ENCODE measurements at places on chromosomes 5 and 9.

- no peak for DNase-seq
These were observed 94.3 kb upstream of the STK32A start for GRCh38 chr5:147140558-147140957.

GRCh38 chr5:59061377-59061776, 478.5 kb downstream of the RAB3C start:
- DNase-seq: no peak

DNA sequence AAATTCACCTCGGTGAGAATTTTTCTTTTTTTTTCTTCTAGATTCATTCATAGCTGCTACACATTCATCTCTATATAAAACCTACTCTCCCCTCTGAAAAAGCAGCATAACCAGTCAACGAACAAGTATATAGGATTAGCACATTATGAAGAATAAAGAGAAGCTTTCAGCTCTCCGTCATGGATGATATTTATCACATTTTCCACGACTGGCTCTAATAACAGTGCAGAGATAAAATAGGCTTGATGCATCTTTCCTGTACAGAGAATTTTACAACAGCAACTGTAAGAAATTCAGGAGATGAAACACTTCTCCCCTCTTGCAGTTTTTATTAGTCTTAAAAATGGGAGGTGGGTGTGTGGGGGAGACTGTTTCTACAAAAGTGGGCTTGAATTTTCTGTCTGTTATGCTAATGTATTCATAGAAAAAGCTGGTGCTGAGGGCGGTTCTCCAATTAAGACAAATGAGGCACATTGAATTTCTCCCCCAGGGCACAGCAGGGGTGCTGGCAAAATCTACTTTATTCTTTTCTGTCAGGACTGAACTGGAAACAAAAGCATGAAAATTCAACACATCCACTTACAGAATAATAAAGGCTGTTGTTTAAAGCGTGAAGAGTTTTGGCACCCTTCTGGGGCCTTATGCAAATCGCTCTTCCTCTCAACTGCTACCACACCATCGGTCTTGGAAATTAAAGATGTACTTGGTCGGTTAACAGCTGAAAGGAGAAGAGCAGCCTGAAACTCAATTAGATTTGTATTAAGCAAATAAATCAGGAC, 233.9 kb upstream of the ZNF608 start:
- no peak for DNase-seq

- DNase-seq: peak; percentile 72
These were observed 35.5 kb upstream of the ADAMTSL1 start for GRCh38 chr9:18438300-18438925.

- no peak for DNase-seq
These were observed 207.0 kb upstream of the PANK3 start for GRCh38 chr5:168786147-168786546.

DNA sequence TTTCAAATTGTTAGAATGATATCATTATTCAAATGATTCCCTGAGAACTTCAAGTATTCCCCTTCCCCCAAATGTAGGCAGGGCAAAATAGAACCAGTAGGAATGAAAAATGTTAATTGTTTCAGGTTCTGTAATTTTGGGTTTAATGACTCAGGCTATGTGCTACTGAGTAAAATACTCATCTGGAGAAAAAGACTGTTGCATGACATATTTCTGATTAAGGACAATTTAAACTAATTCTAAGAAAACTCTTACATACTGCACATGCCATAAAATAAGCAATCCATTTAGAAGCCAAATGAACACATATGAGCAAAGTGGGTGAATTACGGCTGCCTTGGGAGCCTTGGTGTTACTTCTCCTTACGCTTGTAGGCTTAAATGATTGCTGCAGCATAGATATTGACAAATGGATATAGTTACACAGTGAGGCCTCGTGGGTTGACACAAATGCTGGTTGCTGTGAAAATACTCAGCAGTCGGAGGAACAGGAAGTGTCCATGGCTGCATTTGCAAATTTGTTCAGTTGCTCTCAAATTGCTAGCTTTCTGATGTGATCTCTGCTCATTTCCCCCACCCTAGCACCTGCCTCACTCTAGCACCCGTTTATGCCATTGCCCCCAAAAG, 174.9 kb upstream of the DMAC1 start:
- DNase-seq: no peak

GRCh38 chr5:72358925-72359324, 38.8 kb downstream of the PTCD2 start:
- no peak for DNase-seq
